Prostate gland (tissue), 2 donors: ENCODE measurements at places on chromosomes 11 and 22.

GRCh38 chr11:35964841-35965240, 21.0 kb downstream of the LDLRAD3 start:
- DNase-seq: no peak

- no peak for DNase-seq
Observed at GRCh38 chr11:2702771-2703362, 3.1 kb upstream of the KCNQ1OT1 start.

GRCh38 chr11:2870460-2870859, 15.1 kb downstream of the CDKN1C start:
- DNase-seq: no peak

DNA sequence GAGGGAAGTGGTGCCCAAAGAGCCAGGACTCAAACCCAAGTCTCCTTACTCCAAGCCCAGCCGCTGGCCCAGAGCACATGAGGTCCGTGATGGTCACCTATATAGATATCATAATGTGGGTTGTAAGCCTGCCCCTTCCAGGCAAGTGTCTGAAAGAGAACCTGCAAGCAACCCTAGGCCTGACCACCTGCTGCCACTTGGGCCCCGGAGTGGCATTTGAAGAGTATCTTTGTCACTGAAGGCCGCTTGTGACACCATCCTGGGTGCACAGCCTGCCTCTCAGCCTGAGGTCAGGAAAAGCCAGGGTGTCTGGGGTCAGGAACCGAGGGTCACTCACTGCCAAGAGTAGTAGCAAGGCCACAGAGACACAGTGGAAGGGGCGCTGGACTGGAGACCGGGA, 32.4 kb downstream of the OTOG start:
- no peak for DNase-seq

DNA sequence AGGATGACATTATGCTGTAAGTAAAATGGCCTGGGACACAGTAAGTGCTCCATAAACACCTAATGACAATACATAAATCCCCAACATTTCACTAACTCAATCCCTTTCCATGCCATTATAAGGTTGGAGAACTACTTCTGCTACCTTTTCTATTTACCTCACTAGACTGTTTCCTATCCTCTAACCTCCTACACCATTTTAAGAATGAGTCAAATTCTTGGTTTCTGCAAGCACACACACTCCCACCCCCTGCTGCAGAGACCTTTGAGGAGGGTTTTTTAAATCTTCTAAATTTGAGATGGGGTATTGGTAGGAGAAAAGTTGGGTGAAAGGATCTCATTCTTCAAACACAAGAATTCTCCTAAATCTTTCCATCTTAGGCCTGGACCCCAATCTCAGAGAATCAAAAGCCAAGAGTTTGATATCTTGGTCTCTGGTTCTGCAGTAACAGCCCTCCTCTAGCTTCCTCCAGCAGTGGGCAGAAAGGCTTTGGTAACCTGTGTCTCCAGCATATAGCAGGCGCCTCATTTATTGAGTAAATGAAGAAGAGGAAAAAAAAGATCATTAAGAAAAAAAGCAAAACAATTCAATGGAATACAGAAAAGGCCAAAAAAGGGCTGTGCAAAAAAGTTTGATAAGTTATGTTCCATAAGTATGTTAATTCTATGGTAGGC, 42.3 kb downstream of the SYTL2 start:
- DNase-seq: no peak

- DNase-seq: peak; percentile 82
Observed at GRCh38 chr22:46043816-46044620, 67.1 kb upstream of the WNT7B start.

DNA sequence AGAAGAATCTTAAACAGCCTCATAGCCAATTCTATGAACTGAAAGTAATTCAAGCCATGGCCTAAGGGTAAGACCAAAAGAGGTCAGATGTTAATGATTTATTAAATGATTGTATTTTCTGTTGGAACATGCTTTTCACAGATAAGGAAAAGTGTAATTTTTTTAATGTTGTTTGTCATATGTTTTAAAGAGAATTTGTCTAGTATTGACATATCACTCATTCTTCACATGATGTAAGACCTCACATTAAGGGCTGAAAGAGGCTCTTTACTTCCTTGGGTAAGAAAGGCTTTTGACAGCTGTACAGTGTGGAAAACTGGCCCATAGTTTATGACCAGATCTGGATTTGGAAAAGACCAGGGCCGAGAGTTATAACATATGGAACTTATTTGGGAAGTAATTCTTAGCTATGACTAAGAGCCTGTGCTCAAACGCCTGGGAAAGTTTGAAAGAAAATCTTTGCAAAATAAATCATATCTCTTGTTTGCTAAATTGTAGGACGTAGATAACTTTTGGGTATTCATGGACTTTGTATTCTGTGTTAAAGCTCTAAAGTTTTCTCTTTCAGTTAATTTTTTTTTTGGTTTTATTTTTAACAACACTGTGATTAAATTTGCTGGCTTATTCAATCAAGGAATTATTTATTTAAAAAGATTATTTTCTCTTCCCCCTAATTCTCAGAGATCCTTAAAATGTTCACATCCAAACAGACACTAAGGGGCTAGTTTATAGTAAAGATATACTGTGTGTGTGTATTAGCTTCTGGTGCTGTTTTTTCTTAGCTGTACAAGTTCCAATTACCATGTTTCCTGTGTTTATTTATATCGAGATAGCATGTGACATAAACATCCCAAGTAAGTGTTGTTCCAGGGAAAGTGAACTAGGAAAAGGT, 162.2 kb downstream of the ARHGAP42 start:
- DNase-seq: no peak

- DNase-seq: no peak
Observed at GRCh38 chr22:45904236-45904635, 72.7 kb downstream of the WNT7B start.

DNA sequence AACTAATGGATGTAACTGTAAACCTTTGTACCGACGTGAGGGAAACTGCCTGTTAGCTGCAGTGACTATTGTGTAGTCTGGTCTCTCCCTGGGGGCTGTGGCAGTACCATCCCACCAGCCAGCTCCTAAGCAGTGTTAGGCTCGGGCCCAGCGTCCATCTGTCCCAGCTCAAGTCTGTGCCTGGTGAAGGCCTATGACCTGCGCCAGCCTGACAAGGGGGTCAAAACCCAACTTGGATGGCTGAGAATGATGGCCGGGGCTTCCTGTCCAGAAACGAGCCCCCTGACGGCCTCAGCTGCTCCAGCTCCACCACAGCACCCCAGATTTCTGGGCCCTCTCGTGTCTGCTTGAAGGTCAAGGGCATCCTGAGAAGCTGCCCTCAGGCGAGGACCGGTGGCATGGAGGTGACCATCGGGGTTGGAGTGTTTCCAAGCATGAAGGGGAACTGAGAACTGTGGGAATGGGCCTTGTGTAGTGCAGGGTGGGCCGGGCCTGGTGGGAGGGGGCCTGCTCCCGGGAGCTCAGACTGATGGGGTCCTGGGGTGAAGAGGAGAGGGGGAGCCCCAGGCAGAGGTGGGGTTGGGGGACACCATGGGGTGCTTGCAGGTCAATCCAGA, 14.3 kb upstream of the SPI1 start:
- DNase-seq: no peak

- DNase-seq: no peak
Observed at GRCh38 chr11:105573091-105573490, 36.8 kb upstream of the GRIA4 start.

GRCh38 chr11:85133636-85134035, 493.5 kb downstream of the DLG2 start:
- no peak for DNase-seq

- no peak for DNase-seq
Observed at GRCh38 chr11:118697346-118697745, 17.9 kb upstream of the TREH start.

DNA sequence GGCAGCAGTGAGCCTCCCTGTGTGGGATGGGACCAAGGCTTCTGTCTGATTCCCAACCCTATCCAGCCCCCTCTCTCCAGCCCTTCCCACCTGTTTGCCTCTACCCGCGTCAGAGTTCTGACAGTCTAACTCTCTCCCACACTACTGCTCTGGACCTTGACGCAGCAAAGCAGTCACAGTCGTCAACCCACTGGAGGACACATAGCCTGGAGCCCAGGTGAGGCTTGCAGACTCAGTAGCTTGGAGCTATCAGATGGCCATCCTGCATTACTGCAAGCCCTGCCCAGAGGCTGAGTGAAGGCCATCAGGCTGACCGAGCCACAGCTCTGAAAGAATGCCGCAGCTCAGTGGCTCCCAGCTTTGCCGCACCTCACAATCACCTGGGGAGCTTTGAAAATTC, 3.7 kb downstream of the OAF start:
- no peak for DNase-seq

GRCh38 chr22:23698673-23699235, 7.9 kb downstream of the RGL4 start:
- DNase-seq: no peak

DNA sequence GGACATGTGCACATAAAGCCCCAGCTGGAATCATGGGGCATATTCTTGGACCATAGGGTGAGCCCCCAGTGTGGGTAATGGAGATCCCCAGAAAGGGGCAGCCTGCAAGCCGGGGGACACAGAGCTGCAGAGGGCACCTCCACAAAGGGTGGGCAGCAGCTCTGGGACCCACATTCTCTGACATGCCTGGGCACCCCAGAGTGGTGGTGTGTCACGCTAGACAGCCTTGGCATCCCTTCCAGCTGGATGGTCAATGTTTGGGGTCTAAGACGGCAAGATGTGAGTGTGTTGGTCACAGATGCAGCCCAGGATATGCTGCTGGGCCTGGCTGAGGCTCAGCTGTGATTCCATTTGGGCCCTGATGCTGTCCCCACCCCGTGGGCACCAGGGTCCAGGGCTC, 9.7 kb downstream of the ADORA2A start:
- no peak for DNase-seq

GRCh38 chr22:35903571-35904335, 124.9 kb downstream of the RBFOX2 start:
- DNase-seq: no peak

- no peak for DNase-seq
Observed at GRCh38 chr22:32164075-32164860, 5.2 kb upstream of the C22orf42 start.

DNA sequence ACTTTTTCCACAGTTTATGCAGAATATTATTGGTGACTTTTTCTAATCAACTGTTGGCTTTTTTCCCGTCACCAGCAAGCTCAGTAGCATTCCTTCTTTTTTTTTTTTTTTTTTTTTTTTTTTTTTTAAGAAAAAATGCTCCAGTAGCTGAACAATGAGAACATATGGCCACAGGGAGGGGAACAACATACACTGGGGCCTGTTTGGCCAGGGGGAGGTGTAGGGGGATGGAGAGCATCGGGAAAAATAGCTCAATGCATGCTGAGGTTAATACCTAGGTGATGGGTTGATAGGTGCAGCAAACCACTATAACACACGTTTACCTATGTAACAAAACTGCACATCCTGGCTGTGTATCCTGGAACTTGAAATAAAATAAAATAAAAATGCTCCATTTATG, 82.5 kb downstream of the ARHGAP42 start:
- no peak for DNase-seq

DNA sequence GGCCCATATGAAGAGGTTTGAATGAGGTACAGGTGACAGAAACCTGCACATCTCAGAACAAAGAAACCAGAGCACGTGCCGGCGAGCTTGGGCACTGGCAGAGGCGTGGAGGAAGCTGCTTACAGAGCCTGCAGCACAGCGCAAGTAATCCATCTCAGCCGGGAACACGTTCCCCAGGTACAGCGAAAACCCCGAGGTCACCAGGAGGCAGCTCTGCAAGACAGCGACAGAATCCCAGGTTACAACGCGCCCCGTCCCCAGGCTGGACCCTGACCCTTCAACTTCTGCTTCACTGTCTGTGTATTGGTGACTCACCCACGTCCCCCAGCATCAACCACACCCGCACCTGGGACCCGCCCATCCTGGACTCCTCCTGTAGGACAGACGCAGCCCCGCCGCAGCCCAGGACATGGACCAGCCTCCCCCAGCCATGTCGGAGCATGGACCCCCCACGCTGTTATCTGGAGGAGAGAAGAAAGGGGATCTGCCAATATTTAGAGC, 2.2 kb downstream of the MLC1 start:
- DNase-seq: no peak

GRCh38 chr22:40446203-40446602, 75.8 kb downstream of the SGSM3 start:
- DNase-seq: no peak

- no peak for DNase-seq
Observed at GRCh38 chr11:33617672-33618350, 82.8 kb downstream of the C11orf91 start.

- DNase-seq: no peak
Observed at GRCh38 chr11:65021509-65021908, 5.7 kb upstream of the SNX15 start.

- DNase-seq: no peak
Observed at GRCh38 chr22:30887861-30888260, 80.7 kb downstream of the MORC2 start.

DNA sequence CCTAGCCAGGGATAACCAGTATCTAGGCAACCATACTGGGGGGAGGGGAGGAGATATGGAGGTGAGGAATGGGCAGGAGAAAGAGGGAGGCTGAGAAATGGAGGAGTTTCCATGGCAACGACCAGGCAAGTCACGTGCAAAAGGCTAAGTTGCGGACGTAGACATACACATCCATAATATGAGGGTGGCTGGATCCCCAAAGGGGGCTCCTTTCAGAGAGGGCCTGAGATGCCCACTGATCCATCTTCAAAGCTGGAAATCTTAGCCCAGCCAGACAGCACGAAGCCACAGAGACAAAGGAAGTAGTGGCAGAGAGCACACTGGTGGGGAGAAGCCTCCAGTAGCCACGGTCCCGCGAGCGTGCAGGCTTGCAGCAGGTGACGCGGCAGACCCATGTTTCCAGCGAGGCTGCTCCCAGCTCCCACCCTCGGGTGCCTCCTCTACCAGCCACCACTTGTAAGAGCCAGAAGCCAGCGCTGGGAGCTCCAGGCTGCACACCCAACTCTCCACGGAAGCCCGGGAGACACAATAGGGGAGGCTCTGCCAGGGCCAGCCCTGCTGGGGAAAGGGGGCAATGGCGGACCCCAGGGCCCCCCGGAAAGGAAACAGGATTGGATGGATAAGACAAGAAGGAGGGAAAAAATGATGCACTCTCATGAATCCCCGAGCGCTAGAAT, 938 bp downstream of the FXYD6 start:
- no peak for DNase-seq

DNA sequence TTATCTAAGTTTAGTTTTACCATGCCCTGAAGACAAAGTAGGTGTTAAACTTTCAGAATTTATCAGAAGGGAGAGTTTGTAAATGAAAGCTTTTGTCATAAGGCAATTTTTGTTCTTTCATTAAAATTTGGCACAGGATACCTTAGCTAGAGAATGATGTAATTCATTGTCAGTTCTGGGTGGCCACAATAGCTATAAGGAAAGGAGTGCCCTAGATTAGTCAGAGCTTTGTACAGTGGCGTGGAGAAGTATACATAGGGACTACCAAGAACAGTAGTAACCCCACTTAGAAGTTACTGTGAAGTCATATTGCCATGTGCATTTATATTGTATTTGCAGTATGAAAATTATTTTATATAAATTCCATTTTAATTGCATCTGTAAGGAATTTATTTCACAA, 126.3 kb upstream of the CARD18 start:
- no peak for DNase-seq

GRCh38 chr11:92769112-92769511, 200.3 kb upstream of the MTNR1B start:
- no peak for DNase-seq

- peak; percentile 87 for DNase-seq
Observed at GRCh38 chr22:44975427-44976262, 34.2 kb downstream of the PHF21B start.

- no peak for DNase-seq
Observed at GRCh38 chr11:110071197-110071596, 22.0 kb upstream of the ZC3H12C start.

GRCh38 chr11:79040348-79040747, 400.5 kb downstream of the TENM4 start:
- DNase-seq: no peak
